ENCODE measurements at places on chromosomes 7 and 10.

GRCh38 chr10:4431114-4431863 is 394.7 kb upstream of the AKR1E2 start:
- DNase-seq: no peak

- peak; percentile 25 for DNase-seq
Observed at GRCh38 chr7:66974986-66975590, 20.3 kb downstream of the SBDS start.

- no peak for DNase-seq
Observed at GRCh38 chr10:95261926-95262325, 28.9 kb downstream of the PDLIM1 start.

DNA sequence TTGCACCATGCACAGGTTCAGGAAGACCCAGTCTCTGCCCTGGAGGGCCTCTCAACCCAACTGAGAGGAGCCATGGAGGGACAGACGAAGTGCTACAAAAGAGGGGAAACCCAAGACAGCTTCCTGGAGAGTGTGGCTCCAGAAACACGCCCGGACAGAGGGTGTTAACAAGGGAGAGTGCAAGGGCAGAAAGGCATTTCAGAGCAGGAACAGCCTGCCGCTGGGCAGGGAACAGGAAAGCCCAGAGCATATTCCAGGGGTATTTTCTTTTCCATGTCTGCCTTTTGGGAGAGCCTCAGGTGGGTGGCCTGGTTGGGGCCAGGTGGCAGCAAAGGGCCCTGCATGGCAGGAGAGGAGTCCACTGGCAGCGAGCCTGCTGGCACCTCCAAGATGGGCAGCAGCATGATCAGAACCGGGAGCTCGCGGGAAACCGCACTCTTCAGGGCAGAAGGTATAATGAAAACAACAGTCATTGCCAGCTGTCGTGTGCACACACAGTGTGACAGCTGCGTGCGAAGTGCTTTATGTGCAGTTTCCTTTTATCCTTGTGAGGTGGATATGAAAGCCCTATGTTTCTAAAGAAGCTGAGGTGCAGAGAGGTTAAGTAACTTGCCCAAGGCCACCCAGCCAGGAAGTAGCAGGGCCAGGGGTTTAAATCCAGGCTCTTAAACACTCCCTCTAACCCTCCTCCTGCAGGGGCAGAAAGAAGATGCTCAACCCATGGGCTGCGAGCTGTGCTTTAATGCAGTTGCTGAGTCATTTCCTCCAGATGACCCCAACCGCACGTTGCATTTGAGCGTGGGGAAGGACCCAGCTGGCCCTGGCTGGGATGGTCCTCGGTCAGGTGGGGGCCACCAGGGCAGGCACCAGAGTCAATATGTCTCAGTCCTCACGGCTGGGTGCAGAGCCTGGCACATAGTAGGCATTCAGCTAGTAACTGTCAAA is 128.6 kb downstream of the OAT start:
- no peak for DNase-seq

DNA sequence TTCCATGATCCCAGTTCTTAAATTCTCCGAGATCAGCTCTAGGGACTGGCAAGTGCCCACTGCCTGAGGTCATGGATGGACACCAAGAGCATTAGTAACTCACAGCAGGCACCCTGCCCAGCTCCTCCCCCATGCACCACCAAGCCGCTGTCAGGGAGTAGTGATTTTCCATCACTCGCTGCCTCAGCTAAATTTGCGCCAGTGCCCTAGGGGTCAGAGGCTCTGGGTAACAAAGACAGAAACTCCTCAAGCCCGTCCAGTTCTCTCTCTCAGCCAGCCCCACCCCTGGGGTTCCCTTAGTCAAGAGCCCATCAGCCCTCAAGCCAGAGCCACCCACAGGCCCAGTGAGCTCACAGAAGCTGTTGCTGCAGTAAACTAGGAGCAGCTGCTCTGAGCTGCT is 30.0 kb downstream of the PAX2 start:
- DNase-seq: no peak

- no peak for DNase-seq
Observed at GRCh38 chr7:153297141-153297540, 537.6 kb downstream of the ACTR3B start.

- DNase-seq: peak; percentile 68
Observed at GRCh38 chr10:77564731-77565589, 72.6 kb downstream of the KCNMA1 start.

GRCh38 chr10:68251151-68251550 is 19.2 kb upstream of the ATOH7 start:
- DNase-seq: peak; percentile 61

DNA sequence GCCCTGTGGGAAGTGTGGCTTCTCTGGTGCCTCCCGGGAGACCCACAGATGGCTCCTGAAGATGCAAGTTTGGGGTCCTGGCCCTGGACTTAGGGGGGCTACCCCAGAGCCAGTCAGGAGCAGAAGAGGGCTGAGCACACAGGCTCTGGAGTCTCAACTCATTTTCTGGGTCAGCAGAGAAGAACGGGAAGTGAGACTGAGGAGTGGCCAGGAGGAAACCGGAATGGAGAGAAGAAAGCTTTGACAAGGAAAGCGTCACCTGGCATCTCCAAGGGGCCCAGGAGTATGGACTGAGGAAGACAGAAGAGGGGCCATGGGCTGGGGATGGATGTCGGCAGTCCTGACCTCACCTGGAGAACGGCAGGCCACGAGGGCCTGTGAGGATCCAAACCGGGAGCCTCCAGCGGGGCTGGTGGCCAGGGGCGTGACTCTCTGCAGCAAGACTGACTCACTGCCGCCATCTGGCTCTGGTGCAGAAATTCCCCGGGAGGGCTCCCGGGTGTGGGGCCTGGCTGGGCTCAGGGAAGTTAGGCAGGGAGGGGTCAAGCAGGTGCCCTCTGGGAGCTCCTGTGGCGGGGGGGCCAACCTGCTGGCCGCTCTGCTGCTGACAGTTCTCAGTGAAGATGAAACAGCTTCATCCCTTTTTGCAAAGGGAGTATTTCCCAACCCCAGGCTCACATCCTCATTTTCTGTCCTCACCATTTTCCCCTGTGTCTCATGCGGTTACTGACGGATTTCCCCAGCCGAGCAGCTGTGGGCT is 23.6 kb downstream of the DAGLB start:
- DNase-seq: peak; percentile 68

GRCh38 chr10:6221971-6222751 is 19.4 kb downstream of the PFKFB3 start:
- no peak for DNase-seq

DNA sequence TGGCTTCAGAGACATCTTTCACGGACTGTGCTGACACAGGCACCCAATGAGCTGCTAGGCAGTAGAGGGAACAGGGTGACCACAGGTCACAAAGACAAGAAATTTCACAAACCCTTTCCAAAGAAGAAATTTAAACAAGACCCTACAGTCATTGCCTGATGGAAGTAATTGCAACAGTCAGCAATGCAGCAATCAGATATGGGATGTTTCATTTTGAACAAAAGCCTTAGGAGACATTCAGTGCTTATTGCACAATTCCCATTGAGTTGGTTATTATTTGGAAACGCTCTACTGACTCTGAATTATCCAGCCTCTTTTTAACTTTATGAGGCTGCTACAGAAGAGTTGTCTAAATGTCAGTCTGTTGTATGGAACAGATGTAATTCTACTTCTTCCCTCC is 85.5 kb downstream of the ETV1 start:
- DNase-seq: no peak

DNA sequence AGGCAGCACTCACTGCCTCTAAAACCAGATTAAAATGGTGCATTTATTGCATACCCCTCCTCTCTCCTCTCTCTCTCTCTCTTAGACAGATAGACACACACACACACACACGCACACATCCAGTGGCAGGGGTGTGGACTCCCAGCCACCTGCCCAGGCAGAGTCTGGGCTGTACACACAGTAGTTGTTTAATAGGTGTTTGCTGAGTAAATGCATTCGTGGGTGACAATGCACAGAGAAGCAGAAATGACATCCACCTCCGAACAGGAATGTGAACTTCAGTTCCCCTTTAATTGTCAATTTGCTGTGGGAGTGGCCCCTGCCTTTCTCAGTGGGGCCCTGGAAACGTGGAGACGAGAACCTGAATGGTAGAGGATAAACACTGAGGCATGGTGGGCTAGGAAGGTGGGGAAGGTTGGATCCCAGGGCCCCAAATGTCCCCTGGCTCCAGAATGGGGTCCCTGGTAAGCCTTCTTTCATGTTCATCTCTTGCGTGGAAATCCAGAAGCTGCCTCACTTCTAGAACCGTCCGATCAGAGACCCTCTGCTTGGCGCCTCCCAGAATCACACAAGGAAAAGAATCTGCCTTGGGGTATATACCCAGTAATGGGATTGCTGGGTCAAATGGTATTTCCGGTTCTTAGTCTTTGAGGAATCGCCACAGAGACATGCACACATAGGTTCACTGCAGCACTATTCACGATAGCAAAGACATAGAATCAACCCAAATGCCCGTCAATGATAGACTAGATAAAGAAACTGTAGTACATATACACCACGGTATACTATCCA is 58.5 kb upstream of the ECHDC3 start:
- DNase-seq: no peak

GRCh38 chr7:156703209-156703608 is 62.6 kb downstream of the RNF32 start:
- no peak for DNase-seq

GRCh38 chr10:32210306-32211045 is 136.5 kb downstream of the EPC1 start:
- DNase-seq: peak; percentile 64

DNA sequence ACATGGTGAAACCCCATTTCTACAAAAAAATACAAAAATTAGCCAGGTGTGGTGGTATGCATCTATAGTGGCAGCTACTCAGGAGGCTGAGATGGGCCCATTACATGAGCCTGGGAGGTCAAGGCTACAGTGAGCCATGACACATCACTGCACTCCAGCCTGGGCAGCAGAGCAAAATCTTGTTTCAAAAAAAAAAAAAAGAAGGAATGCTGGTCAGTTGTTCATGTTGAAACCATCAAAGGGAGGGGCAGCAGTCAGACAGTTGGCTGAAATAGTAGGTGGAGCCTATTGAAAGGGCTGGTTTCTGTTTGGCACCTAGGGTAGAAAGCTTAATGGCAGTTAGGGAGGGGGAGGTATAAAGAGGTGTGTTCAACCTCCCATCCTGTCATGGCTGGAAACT is 323.0 kb downstream of the GALNT17 start:
- no peak for DNase-seq

DNA sequence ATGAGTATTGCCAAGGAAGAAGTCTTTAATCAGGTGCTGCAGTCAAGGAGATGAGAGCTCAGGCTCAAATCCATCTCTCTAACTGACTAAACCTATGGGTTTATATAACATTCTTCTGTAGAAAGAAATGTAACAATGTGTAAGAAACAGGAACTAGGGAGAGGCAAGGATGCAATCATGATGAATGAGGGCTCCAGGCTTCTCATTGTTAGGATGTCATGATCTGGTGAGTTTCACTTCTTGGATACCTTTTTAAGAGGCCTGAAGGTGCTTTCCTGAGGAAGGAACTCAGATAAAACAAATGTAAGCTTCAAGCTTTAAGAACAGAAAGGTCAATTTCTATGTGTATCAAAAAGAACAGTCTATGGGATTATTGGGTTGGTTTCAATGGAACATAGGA is 30.8 kb upstream of the SCIN start:
- no peak for DNase-seq

- DNase-seq: peak; percentile 48
Observed at GRCh38 chr7:2873686-2874551, 29.8 kb upstream of the GNA12 start.

DNA sequence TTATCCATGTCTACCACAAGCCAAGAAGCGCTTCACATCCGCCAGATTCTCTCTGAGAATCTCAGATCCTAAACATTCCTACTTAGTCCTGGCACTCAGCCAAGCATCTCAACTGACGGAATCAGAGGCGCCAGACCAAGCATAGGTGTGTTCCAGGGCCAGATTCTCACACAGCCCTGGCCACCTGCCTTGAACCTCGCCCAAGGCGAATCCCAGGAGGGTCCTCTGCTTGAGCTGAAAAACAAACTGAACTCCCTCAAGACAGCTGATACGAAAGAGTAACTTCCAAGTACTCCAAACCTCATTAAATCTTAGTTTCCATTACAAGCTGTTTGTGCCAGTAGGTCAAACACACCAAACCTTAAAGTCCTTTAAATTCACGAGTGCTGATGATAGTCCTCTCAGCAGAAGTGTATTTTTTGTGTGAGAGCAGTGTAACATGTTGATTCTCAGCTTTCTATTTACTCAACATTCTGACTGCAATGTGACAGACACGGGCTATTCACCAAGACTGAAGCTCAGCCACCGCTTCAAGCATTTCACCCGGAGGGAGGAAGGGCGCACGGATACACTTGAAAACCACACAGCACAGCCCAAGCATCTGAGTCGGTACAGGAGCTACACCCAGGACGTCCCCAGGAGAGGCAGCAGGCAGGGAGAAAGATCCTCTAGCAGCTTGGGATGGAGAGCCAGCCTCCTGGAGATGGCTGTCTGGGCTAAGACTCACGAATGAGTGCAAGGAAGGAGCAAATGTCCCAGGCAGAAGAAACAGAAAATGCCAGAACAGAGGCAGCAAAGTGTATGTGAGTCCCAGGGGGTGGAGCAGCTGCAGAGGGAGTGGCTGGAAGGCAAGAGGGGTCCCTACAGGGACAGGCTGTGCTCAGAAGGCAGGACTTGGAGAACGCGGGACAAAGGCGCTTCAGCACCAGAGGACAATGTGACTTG is 6.0 kb downstream of the PARD3 start:
- DNase-seq: no peak

- DNase-seq: no peak
Observed at GRCh38 chr10:109875828-109876821, 47.2 kb downstream of the XPNPEP1 start.

- DNase-seq: peak; percentile 36
Observed at GRCh38 chr10:15990535-15991129, 130.3 kb upstream of the MINDY3 start.

GRCh38 chr7:4939971-4940728 is 18.8 kb downstream of the MMD2 start:
- DNase-seq: no peak

DNA sequence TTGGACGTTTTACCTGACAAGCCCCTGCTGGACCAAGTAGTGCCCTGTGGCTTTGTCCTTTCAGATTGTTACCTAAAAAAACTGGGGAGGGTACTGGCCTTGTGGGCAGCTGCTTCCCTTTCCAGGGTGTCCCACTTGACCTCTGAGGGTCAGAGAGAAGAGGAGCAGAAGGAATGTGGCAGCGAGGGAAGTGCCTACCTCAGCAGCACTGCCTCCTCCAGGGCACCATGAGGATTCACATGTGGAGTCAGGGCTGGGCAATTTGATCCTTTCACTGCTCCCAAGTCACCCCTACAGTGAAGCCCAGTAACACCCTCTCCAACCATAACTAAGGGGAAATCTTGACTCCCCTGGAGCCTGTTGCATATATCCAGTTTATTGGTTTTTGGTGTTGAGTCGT is 64.6 kb downstream of the ITGB1 start:
- peak; percentile 56 for DNase-seq

DNA sequence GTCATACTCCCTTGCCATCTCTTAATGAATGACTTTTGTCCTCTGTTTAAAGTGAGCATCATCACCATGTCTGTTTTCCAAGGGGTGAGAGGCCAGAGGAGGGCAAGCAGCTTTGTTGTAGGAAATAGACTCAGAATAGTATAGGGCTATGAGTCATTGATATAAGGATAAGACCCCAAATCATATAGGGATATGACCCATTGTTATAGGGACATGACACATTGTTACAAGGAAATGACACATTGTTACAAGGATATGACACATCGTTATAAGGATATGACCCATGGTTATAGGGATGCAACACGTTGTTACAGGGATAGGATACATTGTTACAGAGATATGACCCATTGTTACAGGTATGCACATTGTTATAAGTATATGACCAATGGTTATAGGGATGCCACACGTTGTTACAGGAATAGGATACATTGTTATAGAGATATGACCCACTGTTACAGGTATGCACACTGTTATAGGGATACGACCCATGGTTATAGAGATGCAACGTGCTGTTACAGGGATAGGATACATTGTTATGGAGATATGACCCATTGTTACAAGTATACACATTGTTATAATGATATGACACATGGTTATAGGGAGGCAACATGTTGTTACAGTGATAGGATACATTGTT is 311.1 kb upstream of the ADARB2 start:
- DNase-seq: no peak

Measured in iPS-NIHi11 (cell line).